ENCODE measurements at places on chromosomes 2 and 18. TPM values are rescaled to one million over a fixed set of nuclear protein-coding genes. Genes with fewer than 3 reads are reported as not detected.

The CCDC85A gene
- 1.8 TPM for polyA plus RNA-seq

The MSGN1 gene
- not detected for polyA plus RNA-seq

The GPR155 gene
- 1.7 TPM for polyA plus RNA-seq

The EEF1B2 gene
- 939 TPM for polyA plus RNA-seq

The GPR55 gene
- polyA plus RNA-seq: 0.03 TPM

The GRHL1 gene
- polyA plus RNA-seq: 0.52 TPM

The POTEI gene
- polyA plus RNA-seq: not detected

The DSG1 gene
- polyA plus RNA-seq: not detected

The TBR1 gene
- polyA plus RNA-seq: 0.12 TPM

The GRB14 gene
- polyA plus RNA-seq: 2.1 TPM

The EPB41L3 gene
- 2.8 TPM for polyA plus RNA-seq

The TEX44 gene
- polyA plus RNA-seq: not detected
